Pulmonary artery endothelial cell (primary cell): ENCODE measurements at places on chromosomes 5 and 9. TPM values are rescaled to one million over a fixed set of nuclear protein-coding genes. Genes with fewer than 3 reads are reported as not detected.

- no peak for DNase-seq
Observed at GRCh38 chr5:53507013-53507412, 26.6 kb downstream of the FST start.

The RPL35 gene
- total RNA-seq = 1,491 and 1,946 TPM in 2 replicates

DNA sequence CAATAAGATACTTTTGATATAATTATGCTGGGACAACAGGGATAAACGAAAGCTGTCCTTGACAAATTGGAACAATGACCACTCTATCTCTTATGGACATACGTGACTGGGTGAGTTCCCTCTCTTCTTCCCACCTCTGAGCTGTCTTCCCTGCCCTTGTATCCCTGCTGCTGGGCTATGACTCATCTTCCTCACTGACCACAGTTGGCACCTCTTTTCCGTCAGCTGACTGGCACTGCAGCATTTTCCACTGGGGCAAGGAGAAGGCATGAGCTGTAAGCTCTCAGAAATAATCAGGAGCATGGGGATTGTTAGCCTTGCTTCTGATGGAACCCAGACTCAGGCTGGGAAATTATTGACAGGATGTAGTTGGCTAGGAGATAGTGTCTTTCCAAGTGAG is 48.7 kb downstream of the PCSK1 start:
- DNase-seq = peak; percentile 41

- no peak for DNase-seq
Observed at GRCh38 chr5:32299059-32299677, 13.6 kb downstream of the MTMR12 start.

DNA sequence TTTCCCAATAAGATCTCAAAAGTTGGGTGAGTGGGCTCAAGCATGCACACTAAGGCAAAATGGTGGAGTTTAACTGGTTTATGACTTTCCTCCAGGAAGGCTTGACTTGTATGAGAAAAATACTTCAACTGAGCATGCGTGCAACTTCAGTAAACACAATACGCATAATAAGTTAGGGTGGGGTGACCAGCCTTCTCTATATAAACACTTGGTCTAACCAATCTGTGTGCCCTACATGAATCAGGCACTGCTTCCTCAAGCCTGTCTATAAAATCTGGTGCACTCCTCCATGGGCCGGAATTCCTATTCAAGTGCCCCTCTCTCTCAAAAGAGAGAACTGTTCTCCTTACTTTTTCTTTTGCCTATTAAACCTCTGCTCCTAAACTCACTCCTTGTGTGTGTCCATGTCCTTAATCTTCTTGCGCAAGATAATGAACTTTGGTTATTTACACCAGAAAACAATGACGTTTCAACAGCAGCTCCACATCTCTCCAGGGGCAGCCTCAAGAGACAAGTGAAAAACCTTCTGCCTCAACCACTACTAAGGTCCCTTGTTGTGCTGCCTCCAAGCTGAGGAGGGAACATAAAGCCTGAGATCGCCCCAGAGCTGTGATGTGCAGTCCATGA is 352.6 kb downstream of the CAAP1 start:
- DNase-seq = no peak

The TOR1B gene
- 26.4 and 37.3 TPM in 2 replicates for total RNA-seq

The DIRAS2 gene
- total RNA-seq = not detected in 2 replicates

DNA sequence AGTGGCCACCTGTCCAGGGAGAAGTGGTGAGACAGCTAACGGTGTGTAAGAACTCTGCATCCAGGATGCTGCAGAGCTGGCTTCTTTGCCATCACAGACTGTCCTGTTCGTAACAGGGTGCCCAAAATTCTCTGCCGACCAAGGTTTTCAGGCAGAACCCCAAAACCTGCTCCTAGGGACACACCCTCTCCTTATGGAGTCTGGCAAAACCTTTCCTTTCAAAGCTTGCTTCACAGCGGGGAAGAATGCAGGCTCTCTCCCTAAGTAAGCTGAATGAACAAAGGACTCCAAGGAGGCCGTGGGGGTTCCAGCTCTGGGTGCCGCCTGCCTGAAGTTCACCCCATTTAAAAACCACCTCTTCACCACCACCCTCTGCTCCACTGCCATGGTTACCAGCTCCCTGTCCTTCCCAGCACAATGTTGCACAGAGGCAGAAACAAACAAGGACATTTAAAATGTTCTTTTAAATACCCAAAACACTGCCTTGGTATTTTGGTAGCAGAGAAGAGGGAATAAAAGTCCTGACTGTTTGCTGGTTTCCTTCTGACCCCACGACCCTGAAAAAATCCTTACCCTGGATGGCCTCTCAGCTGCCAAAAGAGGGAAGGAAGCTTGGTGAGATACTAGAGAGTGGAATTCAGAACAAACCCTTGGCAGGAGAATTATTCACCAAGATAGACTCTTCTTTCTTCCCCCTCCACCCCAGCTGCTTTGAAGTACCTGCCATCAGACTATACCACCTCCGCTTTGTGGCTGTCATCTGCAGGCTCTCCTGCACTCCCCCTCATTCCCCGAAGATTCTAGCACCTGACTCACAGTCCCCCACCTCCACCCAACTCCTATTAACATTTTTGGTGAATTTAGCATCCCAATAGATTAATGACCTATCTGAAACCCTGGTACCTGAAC is 7.1 kb upstream of the KLF9 start:
- DNase-seq = no peak

The SLC6A3 gene
- total RNA-seq = not detected in 2 replicates

The TEK gene
- total RNA-seq = 98.9 and 100 TPM in 2 replicates

DNA sequence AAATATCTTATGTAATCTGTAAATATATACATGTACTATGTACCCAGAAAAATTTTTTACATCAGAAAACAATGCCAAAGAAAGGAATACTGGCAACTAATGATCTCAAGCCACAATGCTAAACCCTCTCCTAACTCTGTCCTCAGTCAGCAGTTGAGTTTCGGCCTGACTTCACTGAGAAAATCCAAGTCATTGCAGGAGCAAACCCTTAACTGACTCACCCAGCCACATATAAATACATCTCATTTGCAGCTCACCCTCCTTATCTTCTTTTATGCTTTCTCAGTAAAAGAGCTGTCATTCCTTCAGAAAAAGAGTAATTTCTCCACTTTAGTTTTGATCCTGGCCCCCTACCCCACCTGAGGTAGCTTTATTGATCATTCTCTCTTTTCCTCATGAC is 46.1 kb upstream of the TMED7 start:
- no peak for DNase-seq

DNA sequence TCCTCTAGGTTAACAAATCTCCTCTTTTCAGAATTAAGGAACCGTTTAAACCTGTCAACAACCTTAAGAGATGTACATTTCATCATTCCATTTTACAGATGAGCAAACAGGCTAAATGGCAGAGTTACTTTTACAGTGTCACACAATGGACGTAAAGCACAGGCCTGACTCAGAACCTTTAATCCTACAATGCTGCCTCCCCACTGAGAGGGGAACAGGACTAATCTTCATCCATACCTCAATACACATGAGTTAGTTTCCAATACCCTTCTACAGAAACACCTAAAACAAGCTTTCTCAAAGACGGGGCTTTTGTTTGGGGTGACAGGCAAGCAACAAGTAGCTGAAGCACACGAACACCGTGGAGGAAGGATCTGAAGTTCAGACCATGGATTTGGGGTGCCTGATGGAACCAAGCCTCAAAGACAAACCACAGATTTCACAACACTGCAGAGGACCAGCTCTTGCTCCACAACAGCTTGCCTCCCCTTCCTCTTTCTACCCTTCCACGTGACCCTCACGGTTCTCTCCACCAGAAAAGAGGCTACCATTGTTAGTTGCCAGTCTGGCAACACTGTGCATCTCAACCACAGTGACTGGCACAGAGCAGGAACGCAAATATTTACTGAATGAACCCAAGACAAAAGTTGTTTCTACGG is 1.8 kb downstream of the RNF130 start:
- no peak for DNase-seq

GRCh38 chr9:37301042-37301853 is 121.2 kb upstream of the GRHPR start:
- no peak for DNase-seq

DNA sequence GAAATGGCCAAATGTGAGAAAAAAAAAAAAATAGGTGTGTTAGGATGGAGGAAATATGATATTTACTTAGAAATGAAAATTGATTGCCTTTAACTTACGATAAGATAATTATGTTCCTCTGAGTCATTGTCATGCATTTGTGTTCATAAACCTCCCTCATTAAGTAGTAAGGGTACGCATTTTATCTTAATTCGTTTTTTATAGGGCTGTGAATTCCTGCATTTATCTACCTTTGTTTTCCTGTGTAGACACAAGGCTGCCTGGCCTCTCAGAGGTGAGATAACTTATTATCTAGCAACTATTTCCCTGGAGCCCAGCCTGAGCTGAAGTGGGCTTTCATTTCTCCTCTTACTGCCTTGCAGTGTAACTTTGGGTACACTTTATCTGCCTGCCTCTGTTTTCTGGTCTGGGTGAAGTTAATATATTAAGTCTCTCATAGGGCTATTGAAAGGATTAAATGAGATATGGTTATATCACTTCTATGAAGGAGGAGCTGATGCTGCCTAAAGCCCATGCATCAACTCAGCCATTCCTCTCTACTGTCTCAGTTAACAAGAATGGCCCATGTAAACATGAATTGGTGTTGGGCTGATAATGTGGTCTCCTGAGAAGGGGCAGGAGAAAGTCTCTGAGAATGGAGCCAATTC is 103.8 kb upstream of the KLF4 start:
- no peak for DNase-seq

The PCDHGA2 gene
- total RNA-seq = 0.79 and 0.92 TPM in 2 replicates

DNA sequence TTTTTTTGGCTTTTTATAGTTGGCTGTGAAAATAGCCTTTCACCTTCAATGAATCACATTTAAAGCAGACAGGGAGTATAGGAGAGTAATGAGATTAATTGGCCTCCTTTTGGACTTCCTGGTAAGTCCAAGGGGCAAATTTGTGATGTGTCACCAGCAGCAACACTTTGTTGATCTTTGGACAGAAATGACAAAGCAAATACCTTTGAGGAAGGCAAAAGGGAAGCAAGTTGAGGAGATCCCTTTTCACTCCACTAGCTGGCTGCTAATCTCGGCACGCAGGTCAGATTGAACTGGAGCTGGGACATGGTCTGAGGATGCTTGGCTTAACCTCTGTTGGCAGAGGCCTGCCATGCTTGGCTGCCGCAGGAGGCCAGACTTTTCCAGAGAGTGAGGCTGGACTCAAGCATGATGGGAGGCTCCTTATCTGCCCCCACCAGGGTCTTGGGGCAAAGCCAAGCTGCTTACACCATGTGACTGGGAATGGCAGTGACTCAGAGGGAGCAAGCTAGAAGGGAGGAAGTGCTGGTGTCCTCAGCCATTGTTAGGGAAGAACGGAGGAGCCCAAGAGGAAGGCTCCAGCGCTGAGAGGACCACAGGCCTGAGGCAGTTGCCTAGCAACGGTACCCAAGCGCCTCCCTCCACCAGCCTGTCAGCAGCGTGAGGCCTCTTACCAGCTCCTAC is 174.5 kb upstream of the MAP1B start:
- peak; percentile 90 for DNase-seq

DNA sequence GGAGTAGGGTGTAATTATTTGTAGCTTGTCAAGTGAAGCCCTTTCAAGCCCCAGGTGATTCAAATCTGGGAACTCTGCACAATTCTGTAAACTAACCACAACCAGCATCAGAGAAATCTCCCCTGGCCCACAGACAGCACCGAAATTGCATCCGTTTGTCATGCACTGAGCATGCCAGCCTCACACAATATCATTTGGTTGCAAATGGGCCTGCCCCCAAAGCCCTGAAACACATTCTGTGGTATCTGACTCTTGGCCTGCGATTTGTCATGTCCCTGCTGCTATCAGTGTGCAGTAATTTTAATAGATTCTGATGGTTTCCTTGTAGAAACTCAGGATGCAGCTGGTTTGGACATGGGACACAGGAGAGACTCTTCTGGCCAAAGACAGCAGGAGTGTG is 35.3 kb downstream of the SNX24 start:
- DNase-seq = no peak

- DNase-seq = no peak
Observed at GRCh38 chr5:42854795-42855194, 43.1 kb upstream of the SELENOP start.

The C9orf72 gene
- 7.1 and 8.3 TPM in 2 replicates for total RNA-seq

DNA sequence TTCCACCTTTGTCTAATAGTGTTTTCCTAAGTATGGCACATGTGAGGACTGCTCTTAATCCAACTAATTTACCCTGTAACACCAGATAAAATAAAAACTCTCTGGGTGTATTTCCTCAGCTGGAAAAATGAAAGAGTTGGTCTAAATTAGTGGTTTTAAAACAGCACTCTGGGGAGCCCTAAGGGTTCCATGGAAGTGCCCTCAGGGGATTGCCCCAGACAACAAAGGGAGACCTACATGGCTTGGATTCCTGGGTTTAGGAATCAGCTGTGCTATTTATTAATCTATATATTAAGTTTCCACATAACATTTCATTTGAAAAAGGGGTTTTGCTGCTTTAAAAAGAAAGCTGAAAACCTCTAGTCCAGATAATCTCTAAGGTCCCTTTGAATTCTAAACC is 20.2 kb downstream of the ADAMTS6 start:
- no peak for DNase-seq

DNA sequence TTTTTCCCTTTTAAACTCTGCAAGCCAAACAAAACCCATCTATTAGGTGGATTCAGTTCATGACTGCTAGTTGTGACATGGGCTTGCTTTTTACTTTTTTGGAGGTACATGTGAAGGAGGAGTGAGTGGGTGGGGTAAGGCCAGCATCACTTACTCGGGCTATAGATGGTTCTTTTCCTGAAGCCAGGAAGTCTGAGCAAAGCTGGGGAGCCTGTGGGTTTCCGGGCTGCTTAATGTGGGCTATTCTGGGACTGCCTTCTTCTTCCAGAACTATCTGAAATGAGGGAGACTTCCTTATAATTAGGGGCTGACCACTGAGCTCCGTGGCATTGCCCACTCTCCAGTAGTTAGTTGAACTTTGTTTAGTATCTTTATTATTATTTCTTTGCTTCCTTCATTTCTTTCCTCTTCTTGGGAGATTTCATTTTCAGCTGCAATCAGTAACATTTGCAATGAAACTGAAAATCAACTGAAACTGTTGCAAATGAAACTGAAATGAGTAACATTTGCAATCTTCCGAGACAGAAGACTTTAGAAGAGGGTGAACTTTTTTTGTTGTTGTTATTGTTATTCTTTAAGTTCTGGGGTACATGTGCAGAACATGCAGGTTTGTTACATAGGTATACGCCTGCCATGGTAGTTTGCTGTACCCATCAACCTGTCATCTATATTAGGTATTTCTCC is 204.9 kb downstream of the LRRC70 start:
- no peak for DNase-seq

DNA sequence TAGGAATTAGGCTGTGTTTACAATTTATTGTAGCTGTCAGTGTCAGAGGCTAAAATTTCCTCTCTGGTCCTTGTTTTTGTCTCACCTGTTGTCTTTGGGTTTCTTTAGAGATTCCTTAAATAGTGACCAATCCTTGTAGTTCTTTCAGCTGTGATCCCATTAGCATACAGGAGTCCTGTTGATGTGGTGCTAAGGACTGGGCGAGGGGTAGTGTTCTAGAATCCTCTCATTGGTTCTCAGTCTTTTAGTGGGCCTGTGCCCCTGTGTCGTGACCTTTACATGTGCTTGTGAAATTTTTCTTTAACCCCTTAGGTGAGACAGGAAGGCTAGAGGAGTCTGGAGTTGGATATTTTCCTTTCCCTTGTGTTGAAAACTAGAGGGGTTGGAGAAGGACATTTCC is 51.2 kb downstream of the ZNF618 start:
- no peak for DNase-seq
